ENCODE measurements at places on chromosomes 3 and 15. TPM values are rescaled to one million over a fixed set of nuclear protein-coding genes. Genes with fewer than 3 reads are reported as not detected.

Gene AQP9
- 0.41 TPM for total RNA-seq

Gene TMEM40
- not detected for total RNA-seq

Gene DLL4
- not detected for total RNA-seq

Gene TTLL13
- total RNA-seq, result 0.13 TPM

Gene CACNA2D2
- total RNA-seq, result 0.11 TPM

Gene GPR156
- total RNA-seq, result 0.08 TPM

Gene ADCY5
- total RNA-seq, result not detected

Gene ALDH1A3
- total RNA-seq, result 0.45 TPM

Gene ST6GAL1
- total RNA-seq, result 220 TPM

Gene PTPN9
- total RNA-seq, result 29.1 TPM

Gene TMEM108
- not detected for total RNA-seq

Gene STAC
- not detected for total RNA-seq

Gene CCDC71
- 30.3 TPM for total RNA-seq

Gene CDHR4
- total RNA-seq, result not detected

Gene PRKCI
- 9.5 TPM for total RNA-seq

Gene ITGA11
- 0.13 TPM for total RNA-seq

Gene HES1
- 4.7 TPM for total RNA-seq

Gene SLC25A36
- total RNA-seq, result 53.8 TPM

Gene MRAS
- total RNA-seq, result 0.45 TPM

Gene SI
- total RNA-seq, result not detected

Gene CHST2
- 37.2 TPM for total RNA-seq

Gene GRAMD1C
- total RNA-seq, result 5.5 TPM

Gene GABRR3
- not detected for total RNA-seq

Gene UBP1
- total RNA-seq, result 58.5 TPM

Gene SEMA3G
- total RNA-seq, result 0.27 TPM

Gene C2CD4B
- total RNA-seq, result not detected

Gene CLDN16
- 3.6 TPM for total RNA-seq

Gene SLC6A20
- 3.5 TPM for total RNA-seq

Gene MLH1
- total RNA-seq, result 59.2 TPM

Gene CD200
- total RNA-seq, result 27.8 TPM

Gene CHRFAM7A
- total RNA-seq, result not detected

Gene SCG5
- 0.53 TPM for total RNA-seq

Gene C3orf80
- total RNA-seq, result not detected

Gene GOLGA8N
- 0.33 TPM for total RNA-seq

Gene PRRT3
- total RNA-seq, result 17.0 TPM

Gene XCR1
- total RNA-seq, result 0.13 TPM

All from GM12878 (cell line).